ENCODE measurements at places on chromosomes 4 and X.

- DNase-seq: no peak
Measured at GRCh38 chr4:42628740-42629139, 28.2 kb downstream of the ATP8A1 start.

DNA sequence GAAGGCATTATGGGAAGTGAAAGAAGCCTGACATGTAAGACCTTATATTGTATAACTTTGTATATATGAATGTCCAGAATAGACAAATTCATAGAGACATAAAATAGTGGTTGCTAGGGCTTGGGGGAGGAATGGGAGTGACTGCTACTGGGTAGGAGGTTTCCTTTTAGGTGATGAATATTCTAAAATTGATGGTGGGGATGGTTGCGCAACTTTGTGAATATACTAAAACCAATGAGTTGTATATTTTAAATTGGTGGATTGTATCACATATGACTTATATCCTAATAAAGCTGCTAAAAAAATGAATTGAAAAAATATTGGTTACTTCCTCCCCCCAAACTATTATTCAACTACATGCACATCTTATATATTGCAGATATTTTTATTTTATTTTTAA, 70.0 kb downstream of the UCHL1 start:
- DNase-seq: no peak

DNA sequence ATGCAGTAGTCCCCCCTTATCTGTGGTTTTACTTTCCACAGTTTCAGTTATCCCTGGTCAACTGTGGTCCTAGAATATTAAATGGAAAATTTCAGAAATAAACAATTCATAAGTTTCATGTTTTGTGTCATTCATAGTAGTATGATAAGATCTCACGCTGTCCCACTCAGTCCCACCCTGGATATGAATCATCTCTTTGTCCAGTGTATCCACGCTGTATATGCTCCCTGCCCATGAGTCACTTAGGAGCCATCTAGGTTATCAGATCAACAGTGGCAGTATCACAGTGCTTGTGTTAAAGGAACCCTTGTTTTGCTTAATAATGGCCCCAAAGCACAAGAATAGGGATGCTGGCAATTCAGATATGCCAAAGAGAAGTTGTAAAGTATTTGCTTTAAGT, 16.2 kb upstream of the SYTL4 start:
- no peak for DNase-seq

- DNase-seq: no peak
Measured at GRCh38 chrX:56066016-56066415, 166.1 kb upstream of the KLF8 start.

DNA sequence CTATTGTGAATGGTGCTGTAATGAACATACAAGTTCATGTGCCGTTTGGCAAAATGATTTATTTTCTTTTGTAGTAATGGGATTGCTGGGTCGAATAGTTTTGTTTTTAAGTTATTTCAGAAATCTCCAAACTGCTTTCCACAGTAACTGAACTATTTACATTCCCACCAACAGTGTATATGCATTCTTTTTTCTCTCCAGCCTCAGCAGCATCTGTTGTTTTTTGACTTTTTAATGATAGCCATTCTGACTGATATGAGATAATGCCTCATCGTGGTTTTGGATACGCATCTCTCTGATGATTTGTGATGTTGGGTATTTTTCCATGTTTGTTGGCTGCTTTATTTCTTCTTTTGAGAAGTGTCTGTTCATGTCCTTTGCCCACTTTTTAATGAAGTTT, 246.3 kb upstream of the ADGRL3 start:
- no peak for DNase-seq

DNA sequence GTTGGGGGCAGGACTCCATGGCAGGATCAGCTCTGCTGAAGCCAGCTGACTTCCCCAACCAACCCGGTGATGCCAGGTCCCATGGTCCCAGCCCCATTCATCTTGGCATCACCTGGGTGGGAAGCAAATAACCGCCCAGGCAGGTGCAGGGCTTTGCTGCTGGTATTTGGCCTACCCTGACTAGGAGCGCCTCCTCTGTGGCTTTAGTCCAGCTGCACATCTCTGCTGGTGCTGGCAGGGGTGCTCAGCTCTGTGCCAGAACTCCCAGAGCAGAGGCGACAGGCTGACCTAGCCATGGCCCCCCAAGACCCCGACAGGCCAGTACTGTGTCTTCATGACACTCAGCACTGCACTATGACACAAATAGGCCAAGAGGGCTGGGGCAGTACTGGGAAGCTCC, 64.4 kb downstream of the STARD8 start:
- DNase-seq: no peak

GRCh38 chr4:76931087-76931486, 18.5 kb upstream of the SEPTIN11 start:
- DNase-seq: no peak

- no peak for DNase-seq
Measured at GRCh38 chrX:125998432-125998831, 167.7 kb downstream of the DCAF12L2 start.

GRCh38 chr4:101651778-101652177, 138.8 kb upstream of the BANK1 start:
- DNase-seq: peak; percentile 28

GRCh38 chrX:16436348-16437188, 213.4 kb upstream of the S100G start:
- DNase-seq: no peak

GRCh38 chrX:71671043-71671780, 3.9 kb downstream of the LOC101059915 start:
- DNase-seq: no peak

GRCh38 chrX:154750301-154751202, at the start of gene GAB3:
Gene GAB3 (minus strand): TSS chrX:154751077. CDS start chrX:154751025, 52 bp downstream.
- no peak for DNase-seq

DNA sequence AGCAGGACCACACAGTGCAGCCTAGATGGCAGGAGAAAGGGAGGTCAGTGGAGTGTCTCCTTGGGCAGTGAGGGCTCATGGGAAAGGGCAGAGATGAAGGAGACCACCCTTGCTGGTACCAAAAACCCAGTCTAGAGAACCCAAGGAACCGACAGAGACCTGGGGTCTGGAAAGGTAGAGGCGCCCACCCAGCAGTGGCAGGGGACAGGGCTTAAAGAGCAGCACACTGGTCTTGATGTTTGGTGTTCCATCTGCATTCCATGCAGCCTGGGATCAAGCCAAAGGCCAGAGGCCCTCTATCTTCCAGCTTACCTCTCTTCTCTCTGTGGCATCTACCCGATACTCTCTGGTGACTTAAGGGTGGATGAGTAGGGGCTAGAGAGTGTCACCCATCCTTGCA, 127.5 kb downstream of the PJA1 start:
- no peak for DNase-seq

- DNase-seq: no peak
Measured at GRCh38 chr4:169128902-169129301, 118.8 kb upstream of the CBR4 start.

DNA sequence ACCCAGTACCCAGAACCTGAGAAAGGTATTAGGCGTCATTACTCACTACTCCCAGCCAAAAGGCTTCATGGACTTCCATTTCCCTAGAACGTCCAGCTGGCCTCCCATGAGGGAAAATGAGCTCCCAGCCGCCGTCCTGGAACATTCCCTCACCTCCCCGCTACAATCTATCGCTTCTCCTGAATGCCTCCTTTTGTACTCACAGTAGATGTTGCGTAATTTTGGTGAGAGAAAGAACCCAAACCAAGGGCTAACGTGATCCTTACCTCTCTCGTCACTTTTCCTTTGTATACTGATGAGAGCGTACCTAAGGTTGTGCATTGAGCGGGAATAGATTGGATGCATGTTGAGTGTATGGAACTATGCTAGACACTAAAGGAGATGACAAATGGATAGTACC, 161.9 kb downstream of the TENM3 start:
- no peak for DNase-seq

DNA sequence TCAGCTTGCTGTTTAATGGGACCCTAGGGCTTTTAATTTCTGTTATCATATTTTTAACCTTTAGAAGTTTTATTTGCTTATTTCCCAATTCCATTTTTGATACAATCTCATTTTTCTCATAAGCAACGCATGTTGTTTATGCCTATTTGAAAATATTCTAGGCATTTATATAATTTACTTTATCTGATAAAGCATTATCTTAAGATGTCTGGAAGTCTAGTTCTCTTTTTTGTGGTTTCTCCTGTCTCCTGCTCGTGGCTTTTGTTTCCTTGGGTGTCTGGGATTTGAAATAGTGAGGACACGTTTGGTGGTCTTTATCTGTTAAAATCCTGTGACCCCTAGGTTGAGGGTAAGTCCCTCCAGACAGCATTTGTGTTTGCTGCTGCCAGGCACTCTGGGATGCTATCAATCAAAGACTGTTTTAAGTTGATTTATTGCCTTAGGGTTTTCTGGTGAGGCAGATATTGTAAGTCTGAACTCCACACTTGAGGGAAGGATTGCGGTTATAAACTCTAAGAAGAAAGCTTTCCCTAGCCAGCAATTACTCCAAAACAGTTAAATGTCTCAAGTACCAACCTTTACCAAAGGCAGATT, 208.0 kb downstream of the PRDM5 start:
- DNase-seq: no peak

DNA sequence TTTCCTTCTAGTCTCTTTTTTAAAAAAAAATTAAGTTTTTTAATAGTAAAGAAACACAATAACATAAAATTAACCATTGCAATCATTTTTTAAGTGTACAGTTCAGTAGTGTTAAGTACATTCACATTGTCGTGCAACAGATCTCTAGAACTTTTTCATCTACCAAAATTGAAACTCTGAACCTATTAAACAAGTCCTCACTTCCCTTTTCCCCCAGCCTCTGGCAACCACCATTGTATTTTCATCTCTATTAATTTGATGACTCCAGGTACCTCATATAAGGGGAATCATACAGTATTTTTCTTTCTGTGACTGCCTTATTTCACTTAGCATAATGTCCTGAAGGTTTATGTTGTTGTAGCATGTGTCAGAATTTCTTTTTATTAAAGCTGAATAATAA, 31.8 kb downstream of the MSL3 start:
- no peak for DNase-seq

DNA sequence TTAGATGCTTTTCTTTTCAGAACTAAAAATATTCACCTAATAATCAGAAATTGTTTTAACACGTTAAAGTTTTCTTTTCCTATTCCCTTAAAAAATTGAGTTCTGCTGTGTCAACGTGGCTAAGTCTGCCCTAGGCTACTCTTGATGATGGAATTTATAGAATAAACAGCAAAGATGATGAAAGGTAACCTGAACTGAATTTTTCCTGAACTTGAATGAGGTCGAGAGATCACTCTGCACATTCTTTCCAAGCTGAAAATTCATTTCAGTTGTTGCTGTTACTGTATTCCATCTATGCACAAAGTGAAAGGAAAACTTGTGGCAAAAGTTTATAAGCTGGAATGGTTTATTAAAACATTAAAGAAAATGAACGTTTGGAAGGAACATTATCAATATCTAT, 245.9 kb upstream of the GIMD1 start:
- no peak for DNase-seq

DNA sequence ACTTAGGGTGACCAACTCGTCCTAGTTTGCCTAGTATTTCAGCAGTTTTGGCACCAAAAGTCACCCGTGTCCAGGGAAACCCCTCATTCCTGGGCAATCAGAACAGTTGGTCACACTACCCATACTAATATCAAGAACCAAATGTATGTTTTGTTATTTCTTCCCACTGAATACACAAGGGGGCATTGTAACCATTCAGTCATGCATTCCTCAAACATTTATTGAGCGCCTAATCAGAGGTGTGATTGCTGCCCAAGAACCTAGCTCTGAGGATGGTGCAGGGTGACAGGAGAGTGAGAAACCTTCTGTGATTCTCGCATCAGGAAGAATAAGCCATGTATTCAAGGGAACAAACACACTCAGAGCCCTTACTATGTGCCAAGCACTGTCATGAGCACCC, 69.8 kb upstream of the RAI2 start:
- no peak for DNase-seq

DNA sequence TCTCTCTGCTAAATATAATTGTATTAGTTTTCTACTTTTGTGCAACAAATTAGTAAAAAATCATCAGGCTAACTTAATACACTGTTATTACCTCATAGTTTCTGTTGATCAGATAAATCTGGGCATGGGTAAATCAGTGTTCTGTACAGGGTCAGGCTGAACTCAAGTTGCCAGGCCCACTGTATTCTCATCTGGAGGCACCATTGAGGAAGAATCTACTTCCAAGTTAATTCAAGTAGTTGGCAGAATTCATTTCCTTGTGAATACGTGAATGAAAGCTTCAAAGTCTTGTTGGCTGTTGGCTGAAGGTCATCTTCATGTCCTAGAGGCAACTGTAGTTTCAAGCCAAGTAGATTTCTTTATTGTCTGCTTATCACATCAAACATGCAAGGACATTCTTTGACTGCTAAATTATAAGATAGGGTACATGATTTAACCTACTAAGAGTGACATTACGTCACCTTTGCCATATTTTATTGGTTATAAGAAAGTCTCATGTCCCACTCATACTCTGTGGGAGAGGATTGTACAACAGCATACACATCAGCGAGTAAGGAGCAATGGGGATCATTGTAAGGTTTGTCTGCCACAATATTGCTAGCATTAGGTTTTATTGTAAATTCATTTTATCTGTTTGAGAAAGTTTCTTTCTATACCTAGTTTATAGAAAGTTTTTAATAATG, 1219.0 kb downstream of the ARAP2 start:
- no peak for DNase-seq

- no peak for DNase-seq
Measured at GRCh38 chr4:21134994-21135393, 434.7 kb downstream of the PACRGL start.

GRCh38 chr4:7831330-7831729, 108.3 kb downstream of the AFAP1 start:
- no peak for DNase-seq

DNA sequence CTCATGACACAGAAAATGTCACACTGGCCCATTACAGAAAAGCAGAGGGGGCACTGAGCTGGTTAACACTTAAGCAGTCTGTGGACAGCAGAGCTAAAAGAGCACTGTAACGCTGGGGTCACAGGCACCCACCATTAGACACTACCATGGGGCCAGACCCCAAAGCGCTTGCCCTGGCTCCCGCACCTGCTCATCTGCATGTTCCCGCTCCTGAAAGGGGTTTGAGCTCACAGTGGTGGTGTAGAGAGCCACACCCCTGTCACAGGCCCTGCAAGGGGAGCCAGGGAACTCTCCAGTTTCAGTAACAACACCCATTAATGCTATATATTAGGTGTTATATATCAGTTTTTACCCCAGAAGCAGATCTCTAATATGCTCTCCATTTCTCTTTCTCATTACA, 187.0 kb downstream of the ANKRD50 start:
- no peak for DNase-seq

GRCh38 chr4:6179362-6179761, 21.0 kb downstream of the JAKMIP1 start:
- DNase-seq: no peak

DNA sequence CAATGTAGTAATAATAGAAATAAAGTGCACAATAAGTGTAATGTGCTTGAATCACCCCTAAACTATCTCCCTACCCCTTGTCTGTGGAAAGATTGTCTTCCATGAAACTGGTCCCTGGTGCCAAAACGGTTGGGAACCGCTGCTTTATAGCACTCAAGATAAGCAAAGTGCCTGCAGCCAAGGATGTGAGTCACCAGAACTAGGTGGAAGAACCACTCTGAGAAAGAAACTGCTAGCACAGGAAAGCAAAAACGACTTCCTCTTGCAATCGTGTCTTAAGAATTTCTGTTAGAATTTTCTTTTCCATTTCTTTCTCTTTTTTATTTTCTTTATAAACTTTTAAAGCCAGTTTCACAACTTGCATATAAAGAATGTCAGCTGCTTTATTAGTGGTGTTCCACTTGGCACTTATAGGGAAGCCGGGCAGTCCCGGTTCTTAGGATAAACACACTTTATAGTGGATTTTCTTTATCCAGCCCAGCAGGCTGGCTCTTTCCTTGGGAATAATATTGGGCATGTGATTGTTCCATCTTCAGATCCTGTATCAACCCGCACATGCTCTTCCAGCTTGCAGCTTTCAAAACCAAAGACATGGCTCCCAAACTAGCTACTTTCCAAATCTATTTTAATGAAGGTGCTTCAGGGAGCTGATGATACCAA, 32.3 kb upstream of the CXCL8 start:
- no peak for DNase-seq
